ENCODE measurements at places on chromosomes 4 and X.

GRCh38 chr4:107894138-107894603, 37.2 kb upstream of the CYP2U1 start:
- no peak for DNase-seq

- no peak for DNase-seq
Observed at GRCh38 chrX:50456712-50457484, 13.7 kb downstream of the DGKK start.

DNA sequence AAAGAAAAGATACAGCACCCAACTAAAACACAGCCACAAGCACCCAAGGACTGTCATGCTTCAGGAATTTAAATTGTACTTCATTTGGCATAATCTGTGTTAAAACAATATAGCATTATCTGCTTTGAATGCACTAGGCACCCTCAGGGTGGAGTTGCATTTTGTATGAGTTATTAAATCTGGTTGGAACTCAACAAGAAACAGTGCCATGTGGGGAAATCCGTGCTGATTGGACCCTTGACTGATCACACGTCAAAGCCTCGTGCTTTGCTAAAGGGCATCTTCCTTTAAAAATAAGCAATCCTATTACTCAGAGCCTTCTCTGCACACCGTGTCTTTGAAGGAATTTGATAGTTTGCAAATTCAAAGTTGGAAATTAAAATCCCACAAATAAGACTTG, 35.4 kb downstream of the IGFBP7 start:
- DNase-seq = no peak

- DNase-seq = no peak
Observed at GRCh38 chr4:52976523-52977230, 114.6 kb downstream of the RASL11B start.

DNA sequence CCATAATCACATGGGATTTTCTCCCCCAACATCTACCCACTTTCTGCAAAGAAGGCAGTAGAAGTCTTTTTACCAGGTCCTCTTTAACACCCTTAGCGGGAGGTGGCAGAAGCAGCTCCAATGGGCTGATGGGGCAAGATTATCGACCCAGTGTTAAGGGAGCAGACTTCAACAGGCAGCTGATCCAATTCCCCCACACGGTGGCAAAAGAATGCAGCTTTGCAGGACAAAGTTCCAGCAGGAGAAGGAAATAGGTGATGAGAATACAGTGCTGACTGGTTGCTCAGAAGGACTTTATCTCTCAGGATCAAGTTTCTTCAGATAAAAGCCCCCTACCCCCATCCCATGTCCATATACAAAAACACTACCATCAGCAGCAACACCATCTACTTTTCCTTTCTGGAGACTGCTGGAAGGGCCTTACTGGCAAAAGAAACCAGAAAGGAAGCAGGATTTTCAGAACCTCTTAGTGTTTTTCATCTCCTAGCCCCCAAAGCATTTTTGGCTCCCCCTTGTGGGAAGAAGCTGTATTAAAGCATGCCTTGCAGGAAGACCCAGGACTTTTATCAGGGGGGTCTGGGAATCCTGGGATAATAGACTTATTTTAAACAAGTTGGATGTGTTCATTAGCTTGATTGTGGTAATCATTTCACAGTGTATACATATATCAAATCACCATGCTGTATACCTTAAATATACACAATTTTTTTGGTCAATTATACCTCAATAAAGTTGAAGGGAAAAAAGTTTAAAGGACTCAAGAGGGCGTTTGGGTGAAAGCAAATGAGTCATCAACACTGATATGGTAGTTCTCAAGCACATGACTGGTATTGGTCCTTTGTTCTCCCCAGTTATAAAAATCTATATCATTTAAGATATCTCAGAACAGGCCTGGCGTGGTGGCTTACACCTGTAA, 146.4 kb downstream of the GPC3 start:
- peak; percentile 36 for DNase-seq

GRCh38 chrX:72046447-72046846, 85.3 kb downstream of the RTL5 start:
- no peak for DNase-seq

- no peak for DNase-seq
Observed at GRCh38 chr4:114021451-114021850, 42.0 kb upstream of the ARSJ start.

DNA sequence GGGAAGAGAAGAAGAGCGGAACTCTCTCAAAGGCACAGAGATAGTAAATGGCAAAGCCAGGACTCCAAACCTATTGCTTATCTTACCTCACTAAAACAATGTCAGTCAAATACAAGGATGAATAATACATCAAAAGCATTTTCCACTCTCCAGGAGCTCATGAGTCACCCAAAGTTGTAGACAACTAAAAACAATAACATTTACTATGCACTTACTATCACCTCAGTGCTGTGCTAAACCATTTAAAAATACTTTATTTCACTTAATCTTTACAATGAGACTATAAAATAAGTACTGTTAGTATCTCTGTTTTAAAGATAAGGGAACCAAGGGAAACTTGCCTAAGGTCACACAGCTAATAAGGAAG, 163.2 kb upstream of the SPANXC start:
- DNase-seq = no peak

GRCh38 chr4:25377572-25378436, 741 bp downstream of the ANAPC4 start:
- DNase-seq = no peak

DNA sequence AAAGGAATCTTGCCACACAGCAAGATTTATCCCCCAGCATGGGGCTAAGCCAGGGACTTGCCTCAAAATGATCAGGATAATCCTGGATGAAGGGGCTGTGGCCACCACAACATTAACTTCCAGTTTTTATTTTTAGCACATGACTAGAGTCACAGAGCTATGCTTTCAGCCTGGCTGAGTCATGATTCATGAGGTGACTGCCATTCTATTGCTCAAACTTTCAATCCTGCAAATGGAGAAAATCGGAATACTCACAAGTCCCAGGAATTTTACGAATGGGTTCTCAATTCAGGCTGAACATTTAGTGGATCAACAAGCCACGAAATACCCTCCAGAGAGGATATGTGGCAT, 70.7 kb upstream of the HPGD start:
- no peak for DNase-seq

- DNase-seq = peak; percentile 21
Observed at GRCh38 chrX:20066968-20067708, 49.6 kb downstream of the MAP7D2 start.

DNA sequence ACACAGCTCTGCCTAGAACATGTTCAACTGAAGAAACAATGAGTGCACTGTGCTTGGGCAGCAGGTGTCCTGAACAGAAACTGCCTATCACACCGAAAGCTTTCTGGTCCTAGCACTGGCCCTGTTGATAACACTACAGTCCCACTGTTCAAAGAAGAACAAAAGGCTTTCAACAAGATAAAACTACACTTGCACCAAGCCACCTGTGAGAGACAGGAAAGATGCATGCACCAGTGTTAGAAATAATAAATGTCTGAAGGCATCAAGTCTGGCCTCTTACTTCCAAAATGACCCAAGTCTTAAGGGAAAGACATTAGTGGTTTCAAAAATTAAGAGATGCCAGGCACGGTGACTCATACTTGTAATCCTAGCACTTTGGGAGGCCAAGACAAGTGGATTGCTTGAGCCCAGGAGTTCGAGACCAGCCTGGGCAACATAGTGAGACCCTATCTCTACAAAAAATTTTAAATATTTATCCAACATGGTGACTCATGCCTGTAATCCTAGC, 68.7 kb downstream of the APBB2 start:
- no peak for DNase-seq

DNA sequence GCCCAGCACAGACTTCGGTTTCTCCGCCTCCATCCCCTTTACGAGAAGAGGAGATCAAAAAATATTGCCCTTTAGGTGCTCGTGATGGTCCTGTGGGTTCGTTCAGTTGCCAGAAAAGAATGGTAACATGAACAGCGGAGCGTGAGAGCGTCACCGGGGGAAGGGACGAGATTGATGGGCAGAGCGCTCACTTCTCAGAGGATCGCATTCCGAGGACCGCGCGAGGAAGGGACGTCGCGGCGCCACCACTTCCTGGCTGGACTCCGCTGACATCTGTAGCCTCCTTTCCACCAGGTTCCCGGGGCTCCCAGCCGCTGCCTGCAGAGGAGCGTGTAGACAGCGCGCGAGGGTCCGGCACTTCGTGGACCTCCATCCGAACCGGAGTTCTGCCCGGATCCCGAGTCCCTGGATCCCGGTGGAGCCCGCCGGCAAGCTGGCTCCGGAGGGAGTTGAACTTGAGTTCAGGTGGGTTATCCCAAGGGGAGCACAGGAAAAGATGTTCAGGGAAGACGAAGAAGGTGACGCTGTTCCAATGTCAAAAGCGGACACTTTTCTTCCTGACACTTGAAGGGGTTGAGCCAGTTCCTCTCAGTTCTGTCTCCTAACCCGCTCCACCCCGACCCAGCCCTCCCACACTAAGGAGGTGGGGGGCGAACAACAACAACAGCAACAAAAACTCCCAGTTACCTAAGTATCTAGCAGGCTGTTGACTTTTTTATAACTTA, 484 bp downstream of the GALNTL6 start:
- DNase-seq = no peak

- no peak for DNase-seq
Observed at GRCh38 chr4:84224522-84224921, 274.6 kb downstream of the NKX6-1 start.

DNA sequence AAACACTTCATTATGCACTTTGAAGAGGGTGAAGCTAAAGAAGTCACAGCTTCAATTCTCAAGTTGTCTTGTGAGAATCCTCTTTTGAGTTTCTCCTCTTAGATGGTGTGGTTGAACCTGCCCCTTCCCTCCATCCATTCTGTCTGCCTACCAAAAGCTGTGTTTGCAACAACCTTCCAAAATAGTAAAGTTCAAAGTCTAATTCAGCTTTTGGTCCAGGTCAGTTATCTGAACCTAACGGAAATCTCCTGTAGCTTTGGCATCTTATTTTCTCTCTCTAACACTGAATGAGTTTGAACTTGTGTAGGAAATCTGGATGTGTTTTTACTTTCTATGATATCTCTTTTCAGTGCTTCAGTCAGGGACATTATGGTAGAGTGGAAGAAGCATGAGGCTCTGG, 201.7 kb upstream of the AR start:
- DNase-seq = no peak

GRCh38 chr4:38026158-38026740, 66.1 kb downstream of the PTTG2 start:
- DNase-seq = no peak

GRCh38 chr4:147160908-147161513, 215.3 kb upstream of the TTC29 start:
- peak; percentile 43 for DNase-seq

- no peak for DNase-seq
Observed at GRCh38 chr4:27326991-27327390, 466.4 kb downstream of the STIM2 start.

- DNase-seq = no peak
Observed at GRCh38 chr4:38313999-38314561, 349.9 kb upstream of the KLF3 start.

DNA sequence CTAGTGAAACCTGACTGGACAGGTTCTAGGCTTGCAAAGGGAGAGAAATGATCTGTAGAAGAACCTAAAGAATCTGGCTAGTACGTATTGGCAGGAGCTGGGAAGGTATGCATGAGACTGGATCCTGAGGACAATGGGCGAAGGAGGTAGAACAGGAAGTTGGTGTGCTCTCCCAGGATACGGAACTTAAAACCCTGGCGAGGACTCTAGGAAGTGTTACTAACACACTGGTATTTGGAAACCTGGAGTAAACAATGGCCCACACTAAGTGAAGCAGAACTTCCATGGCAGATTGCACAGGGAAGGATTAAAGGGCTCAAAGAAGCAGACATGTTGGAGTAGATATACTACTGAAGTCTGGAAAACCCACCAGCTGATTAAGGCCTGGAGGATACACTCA, 9.1 kb downstream of the SYN1 start:
- no peak for DNase-seq

GRCh38 chr4:164753873-164754488, at the start of gene SMIM31:
SMIM31 (plus strand) TSS chr4:164754131; CDS start chr4:164770444, 16,313 bp downstream.
- no peak for DNase-seq

- DNase-seq = no peak
Observed at GRCh38 chr4:13866881-13867280, 239.4 kb upstream of the BOD1L1 start.

DNA sequence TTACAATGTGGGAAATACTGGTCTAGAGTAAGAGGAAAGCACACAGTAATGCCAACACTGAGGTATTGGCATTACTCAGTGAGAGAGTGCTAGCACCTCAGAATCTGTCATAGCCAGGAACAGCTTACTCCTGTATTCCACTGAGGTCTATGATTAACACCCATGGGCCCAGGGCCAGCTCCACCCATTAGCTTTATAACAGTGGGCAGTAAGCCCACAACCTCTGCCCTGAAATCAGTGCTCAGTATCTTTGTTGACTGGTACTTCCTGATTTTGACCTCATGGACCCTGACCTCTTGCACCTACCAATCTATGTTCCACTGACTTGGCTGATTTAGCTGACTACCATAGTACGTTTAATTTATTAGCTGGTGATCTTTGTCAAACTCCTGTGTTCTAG, 56.1 kb downstream of the LANCL3 start:
- no peak for DNase-seq

DNA sequence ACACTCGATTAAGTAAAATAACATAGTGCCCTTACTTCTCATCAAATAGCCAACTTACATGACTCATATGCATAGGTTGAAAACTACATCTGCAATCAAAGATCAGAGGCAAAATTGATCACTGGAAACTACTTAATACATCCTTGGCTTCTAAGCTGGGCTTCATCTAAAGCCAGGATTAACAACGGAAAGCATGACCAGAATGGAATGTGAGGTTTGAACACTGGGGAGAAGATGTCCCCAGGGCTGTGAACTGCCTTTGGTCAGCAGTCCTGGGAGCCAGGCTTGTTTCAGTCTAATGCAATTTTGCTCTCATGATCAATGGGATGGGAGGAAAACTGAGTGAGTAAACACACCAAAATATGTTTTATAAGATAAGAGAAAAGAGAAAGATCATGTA, 192.5 kb upstream of the TTC29 start:
- DNase-seq = no peak

GRCh38 chr4:102469806-102470205, 31.4 kb upstream of the NFKB1 start:
- DNase-seq = no peak

GRCh38 chr4:150381036-150381435, 200.9 kb upstream of the MAB21L2 start:
- DNase-seq = no peak
